ENCODE measurements at places on chromosomes 1 and 21.

- DNase-seq, result no peak
These were observed at the start of gene PGLYRP3 for GRCh38 chr1:153312570-153313186. PGLYRP3 (minus strand) TSS chr1:153312952; CDS start chr1:153310665, 2,287 bp downstream.

GRCh38 chr21:38643404-38644023 lies 145.2 kb upstream of the ERG start:
- no peak for DNase-seq

GRCh38 chr1:59249396-59250137 lies 47.3 kb upstream of the FGGY start:
- no peak for DNase-seq

- no peak for DNase-seq
These were observed 64.0 kb upstream of the ZNF281 start for GRCh38 chr1:200473698-200474371.

GRCh38 chr1:34549199-34549598 lies 205.6 kb upstream of the GJB5 start:
- no peak for DNase-seq

DNA sequence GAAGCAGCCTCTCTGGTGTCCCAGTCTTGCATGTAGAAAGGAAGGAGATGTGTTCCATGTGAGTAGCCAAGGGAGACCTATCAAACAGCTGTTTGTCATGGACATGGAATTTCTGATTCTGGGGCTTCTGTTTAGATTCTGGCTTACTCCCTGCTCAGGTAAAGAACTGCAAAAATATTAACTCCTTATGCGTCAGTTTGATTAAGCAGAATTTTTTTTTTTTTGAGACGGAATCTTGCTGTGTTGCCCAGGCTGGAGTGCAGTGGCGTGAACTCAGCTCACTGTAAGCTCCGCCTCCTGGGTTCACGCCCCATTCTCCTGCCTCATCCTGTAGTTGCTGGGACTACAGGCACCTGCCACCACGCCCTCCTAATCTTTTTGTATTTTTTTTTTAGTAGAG lies 6.8 kb downstream of the ARV1 start:
- no peak for DNase-seq

Data from NCI-H446 (cell line).